ENCODE measurements at places on chromosomes 1 and 21.
A peak's percentile ranks its signal among the peaks of the same experiment; 100 is the strongest.

DNA sequence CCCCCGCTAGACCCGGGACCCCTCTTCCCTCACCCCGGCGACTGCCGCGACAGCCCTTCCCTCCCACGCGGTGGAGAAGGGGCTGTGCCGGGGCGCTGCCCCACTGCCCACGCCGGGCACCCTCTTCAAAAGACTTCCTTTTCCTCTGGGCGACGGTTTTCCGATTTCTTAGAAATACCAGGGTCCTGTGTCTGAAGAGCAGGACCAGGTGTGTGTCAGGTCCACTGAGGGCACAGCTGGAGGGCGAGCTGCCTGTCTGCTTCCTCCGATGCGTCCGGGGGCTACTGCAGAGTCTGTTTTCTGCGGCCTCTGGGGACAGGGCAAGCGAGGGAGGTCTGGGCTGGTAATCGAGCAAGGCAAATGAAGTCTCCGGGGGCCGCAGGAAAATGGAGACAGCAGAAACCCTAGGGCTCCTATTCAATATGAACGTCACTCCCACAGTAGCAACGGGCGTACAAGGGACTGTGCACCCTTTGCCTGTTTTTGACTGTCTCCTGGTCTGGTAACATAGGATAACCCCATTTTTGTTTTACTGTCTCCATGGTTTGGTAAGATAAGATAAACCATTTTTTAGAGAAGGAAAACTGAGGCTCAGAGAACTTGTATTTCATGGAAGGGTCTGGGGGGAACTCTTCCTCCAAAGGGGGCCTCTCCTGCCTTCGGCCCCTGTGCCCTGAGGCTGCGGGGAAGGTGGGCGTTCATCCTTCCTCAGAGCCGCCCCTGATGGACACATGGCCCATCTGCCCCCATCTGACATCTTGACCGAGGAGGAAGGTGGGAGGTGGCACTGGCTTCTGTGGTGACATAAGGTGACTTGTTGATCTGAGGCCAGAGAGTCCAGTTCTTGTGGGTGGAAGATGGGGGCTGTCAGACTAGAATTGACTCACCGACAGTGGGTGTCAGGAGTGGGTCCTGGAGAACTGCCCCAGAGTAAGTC is 970 bp downstream of the TNFRSF1B start:
- no peak for DNase-seq

GRCh38 chr1:3657578-3658230 is 5.4 kb downstream of the TP73 start:
- DNase-seq = peak; percentile 77

- DNase-seq = no peak
Measured at GRCh38 chr1:76029331-76029730, 45.2 kb upstream of the ST6GALNAC3 start.

DNA sequence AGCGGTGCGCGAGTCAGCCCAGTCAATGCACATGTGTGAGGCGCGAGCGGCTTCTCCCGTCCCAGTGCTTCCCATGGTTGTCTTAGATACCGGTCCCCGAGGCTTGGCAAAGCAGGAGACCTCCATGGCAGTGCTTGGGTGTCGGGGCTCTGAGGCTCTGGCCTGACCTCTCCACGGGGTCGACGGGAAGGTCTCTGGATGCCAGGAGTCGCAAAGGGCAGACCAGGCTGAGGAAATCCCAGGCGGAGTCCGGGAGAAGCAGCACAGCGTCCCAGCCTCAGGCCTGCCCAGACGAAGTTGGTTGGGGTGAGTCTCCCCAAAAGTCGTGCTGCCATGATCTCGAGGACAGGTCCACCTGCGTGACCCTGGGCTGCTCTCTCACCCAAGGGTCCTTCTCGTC is 3881.6 kb downstream of the SRGAP2C start:
- no peak for DNase-seq

DNA sequence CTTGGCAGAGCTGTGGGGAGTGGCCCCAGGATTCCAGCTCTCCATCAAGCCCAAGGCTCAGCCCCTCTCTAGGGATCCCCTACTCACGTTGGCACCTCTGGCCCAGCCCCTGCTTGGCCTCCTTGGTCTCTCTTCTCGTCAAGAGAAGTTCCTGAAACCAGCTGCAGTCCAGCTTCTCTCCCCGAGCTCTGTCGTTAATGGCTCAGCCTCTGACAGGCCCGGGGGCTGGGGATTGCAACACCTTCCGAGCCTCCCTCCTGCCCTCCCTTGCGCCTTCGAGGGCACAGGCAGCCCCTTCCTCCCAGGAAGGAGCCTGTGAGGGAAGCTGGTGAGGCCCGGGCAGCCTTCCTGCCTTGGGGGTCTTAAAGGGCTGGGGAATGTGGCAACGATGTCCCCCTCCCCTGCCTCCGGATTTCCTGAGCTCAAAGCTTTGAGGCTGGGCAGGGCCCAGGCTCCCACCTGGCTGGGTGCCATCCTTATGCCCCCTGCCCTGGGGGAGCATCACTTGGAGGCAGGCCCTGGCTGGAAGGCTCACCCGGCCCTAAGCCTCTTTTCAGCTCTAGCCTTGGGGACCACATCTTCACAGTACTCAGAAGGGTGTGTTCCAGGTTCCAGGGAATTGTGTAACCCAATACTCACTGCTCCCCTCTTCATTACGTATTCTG is at the start of gene CSF3R:
CSF3R (minus strand) TSS at position 190 of the 665 bp plus-strand sequence. CDS start 3,417 bp downstream, outside the sequence.
- DNase-seq = peak; percentile 80

DNA sequence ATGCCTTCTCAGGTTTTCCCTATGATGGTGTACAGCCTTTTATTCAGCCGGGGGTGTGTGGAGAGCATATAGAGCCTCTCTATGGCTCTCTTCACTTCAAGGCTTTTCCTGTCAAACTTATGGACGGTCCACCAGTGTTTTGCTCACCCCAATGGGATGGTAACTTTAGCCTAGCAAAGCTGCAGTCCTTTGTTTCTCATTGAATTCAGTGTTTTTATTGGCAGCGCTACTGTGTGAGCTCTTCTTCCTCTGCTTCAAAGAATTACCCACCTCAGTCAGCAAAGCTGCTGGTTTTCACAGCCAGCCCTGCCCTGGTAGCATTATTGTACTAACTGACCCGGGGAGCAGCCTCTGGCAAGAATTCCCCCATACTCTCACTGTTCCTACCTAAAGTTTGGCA is 145.3 kb upstream of the RRP15 start:
- no peak for DNase-seq

- no peak for DNase-seq
Measured at GRCh38 chr1:40708750-40709099, 17.2 kb downstream of the NFYC start.

DNA sequence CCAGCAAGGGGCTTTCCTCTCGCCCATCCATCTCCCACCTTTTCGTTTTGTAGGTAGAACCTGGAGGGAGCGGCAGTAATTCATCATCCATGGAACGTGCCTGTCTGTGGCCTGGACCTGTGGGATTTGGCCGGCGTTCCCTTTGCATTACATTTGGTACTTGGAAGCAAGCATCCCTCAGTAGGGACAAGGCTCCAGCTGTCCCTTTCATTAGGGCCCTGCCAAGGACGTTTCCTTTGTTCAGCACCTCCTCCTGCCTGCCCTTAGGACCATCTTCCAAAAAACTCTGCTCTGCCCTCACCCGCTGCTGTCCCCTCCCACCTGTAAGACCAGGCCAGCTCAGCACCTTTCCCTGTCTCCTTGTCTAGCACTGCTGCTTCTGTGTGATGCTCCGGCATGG is 62.1 kb downstream of the RYR2 start:
- DNase-seq = no peak

GRCh38 chr21:43025636-43026180 is 49.9 kb downstream of the CBS start:
- no peak for DNase-seq

GRCh38 chr1:76481672-76482071 is 385.6 kb upstream of the ST6GALNAC5 start:
- DNase-seq = no peak

DNA sequence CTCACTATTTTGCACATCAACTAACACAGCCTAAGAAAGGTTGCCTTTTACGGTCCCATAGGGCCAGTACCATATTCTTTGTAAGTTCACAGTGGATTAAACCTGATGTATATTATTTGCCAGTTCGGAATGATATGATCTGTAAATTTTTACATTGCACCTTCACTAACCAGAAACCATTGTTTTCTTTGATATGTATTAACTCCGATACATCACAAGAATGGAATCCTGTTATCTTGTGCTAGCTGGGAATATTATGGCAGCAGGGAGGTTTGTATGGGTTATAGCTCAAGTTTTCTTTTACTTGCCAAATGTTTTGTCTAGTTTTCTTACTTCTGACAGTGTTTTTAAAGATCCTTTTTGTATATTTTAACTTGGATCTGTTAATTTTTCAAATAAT is 51.4 kb upstream of the S1PR1 start:
- DNase-seq = no peak

GRCh38 chr1:166865926-166866325 is 10.1 kb downstream of the TADA1 start:
- DNase-seq = no peak

DNA sequence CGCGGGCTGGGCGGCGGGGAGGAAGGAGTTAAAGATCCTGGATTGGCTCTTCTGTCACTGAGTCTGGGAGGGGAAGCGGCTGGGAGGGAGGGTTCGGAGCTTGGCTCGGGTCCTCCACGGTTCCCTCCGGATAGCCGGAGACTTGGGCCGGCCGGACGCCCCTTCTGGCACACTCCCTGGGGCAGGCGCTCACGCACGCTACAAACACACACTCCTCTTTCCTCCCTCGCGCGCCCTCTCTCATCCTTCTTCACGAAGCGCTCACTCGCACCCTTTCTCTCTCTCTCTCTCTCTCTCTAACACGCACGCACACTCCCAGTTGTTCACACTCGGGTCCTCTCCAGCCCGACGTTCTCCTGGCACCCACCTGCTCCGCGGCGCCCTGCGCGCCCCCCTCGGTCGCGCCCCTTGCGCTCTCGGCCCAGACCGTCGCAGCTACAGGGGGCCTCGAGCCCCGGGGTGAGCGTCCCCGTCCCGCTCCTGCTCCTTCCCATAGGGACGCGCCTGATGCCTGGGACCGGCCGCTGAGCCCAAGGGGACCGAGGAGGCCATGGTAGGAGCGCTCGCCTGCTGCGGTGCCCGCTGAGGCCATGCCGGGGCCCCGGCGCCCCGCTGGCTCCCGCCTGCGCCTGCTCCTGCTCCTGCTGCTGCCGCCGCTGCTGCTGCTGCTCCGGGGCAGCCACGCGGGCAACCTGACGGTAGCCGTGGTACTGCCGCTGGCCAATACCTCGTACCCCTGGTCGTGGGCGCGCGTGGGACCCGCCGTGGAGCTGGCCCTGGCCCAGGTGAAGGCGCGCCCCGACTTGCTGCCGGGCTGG is at the start of gene NPR1:
NPR1 (plus strand) TSS at position 170 of the 818 bp plus-strand sequence; CDS start at position 591, 421 bp downstream.
- DNase-seq = peak; percentile 88

DNA sequence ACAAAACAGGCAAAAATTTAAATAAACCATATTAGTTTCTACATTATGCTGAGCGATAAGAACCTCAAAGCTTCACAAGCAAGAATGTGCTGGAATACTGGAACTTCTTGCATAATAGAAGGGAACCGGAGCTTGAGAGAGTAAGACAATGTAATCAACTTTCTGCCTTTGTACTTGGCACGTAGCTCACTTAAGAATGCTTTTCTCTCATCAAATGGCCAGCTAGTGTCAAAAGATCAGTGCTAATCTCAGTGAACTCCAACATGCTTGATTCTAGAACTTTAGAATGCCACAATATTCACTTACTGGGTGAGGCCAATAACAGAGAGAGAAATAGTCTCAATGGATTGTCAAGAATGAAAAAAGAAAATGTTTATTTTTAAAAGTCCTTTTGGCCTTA is 486.1 kb upstream of the LRRC7 start:
- DNase-seq = no peak

GRCh38 chr1:64062529-64062928 is 140.9 kb upstream of the UBE2U start:
- no peak for DNase-seq

GRCh38 chr1:10514490-10515235 is 39.9 kb downstream of the PEX14 start:
- no peak for DNase-seq

GRCh38 chr21:39479164-39479813 is 27.5 kb downstream of the SH3BGR start:
- no peak for DNase-seq

DNA sequence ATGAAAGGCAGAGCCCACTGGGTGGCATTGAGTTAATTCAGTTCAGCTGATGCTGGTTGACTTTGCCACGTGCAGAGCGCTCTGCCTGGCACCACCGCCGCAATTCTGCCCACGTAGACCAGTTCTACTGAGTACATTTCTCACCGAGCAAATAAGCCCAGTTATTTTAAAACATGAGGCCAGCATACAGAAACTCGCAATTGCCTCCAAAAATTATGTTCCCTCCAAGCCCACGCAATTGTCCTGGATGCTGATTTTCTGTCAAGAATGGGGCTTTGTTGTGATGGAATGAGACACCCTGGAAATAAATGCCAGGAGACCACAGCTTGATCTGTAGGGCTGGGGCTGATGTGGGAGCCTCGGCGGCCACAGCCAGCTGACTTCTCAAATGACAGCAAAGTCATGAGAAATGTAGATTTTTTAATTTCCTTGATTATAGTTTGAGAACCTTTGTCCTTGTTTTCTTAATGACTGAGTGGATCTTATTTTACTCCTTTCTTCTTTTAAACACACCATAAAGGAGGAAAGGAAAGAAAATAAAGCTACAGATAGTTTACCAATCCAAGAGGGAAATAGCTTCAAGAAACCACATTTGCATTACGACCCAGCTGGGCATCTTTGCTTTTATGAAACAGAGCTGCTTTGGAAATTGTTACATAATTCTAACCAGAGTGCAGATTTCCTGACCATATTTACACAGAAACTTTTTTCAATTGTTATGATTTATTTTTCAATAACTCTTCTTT is 11.6 kb upstream of the PARP1 start:
- no peak for DNase-seq

- DNase-seq = no peak
Measured at GRCh38 chr1:87129606-87130005, 199.1 kb upstream of the LMO4 start.

DNA sequence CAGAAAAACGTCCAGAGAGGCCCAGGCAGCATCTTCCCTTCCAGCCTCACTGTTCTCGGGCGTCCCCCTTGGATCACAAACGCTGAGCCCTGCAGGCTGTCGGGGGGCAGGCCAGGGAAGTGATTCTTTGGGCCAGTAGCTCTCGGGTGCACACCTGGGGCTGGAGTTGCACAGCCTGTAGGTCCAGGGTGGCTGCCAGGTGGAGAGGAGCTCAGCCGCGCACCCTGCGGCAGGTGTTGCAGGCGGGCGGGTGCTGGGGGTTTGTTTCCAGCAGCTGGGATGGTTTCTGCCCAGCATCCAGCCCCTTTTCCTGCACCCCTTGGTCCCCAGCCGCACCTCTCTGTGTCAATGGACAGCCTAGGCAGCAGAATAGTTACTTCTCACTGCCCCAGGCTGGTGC is 15.7 kb downstream of the PRDM16 start:
- DNase-seq = peak; percentile 62

- no peak for DNase-seq
Measured at GRCh38 chr1:57204091-57204490, 219.8 kb downstream of the DAB1 start.

GRCh38 chr1:245678860-245679411 is 524.2 kb downstream of the KIF26B start:
- DNase-seq = no peak

GRCh38 chr1:230270185-230270558 is 156.0 kb downstream of the PGBD5 start:
- DNase-seq = no peak

DNA sequence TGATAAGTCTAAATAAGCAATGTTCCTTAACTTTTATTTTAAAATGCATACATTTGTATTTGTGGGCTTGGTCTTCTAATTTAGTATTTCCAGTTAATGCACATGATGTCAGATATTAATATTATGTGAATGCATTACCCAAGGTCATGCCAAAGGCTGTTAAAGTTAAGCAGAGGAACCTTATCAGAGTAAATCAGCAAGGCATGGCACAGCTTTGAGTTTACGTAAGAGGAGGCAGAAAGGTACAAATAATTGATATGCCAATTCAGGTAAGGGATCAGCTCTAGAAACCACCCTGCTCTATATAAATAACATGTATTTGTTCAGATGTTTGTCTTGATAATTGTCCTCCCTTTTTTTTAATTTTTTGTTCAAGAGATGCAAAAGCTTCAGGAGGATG is 64.5 kb upstream of the CHRM3 start:
- DNase-seq = no peak
